ENCODE measurements at places on chromosomes 6 and 20. TPM values are rescaled to one million over a fixed set of nuclear protein-coding genes. Genes with fewer than 3 reads are reported as not detected.
A peak's percentile ranks its signal among the peaks of the same experiment; 100 is the strongest.

DNA sequence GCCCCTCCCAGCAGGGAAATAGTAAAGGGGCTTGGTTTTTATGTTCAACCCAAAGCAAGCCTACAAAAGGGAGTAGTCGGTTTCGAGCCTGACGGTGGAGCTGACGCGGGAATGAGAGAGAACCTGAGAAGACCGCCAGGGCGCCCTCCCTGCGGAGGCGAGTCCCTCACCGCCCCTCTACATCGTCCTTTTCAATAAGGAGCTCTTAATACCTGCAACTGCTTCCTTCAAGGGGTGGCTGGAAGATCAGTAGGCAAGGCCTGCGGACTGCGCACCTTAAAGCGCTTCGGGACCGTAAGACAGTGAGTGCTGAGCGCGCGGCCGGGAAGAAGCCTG is 709 bp upstream of the ZNF76 start:
- H3K27ac ChIP-seq = peak overlapping the region; percentile 95
- H3K4me1 ChIP-seq = peaks cover 23% of the 10 kb centered on the region
- no peaks in the 10 kb centered on the region for H3K27me3 ChIP-seq
- DNase-seq = no peak
- H3K4me3 ChIP-seq = peak overlapping the region; percentile 96

DNA sequence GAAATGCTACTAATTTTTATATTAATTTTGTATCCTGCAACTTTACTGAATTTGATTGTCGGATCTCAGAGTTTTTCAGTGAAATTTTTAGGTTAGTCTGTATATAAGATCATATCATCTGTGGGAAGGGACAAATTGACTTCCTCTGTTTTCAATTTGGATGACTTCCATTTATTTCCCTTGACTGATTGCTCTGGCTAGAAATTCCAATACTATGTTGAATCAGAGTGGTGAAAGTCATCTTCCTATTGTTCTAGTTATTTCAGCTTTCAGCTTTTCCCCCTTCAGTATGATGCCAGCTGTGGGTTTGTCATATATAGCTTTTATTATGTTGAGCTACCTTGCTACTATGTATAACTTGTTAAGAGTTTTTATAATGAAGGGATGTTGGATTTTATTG is 771.2 kb downstream of the KIF16B start:
- DNase-seq = no peak
- no peaks in the 10 kb centered on the region for H3K36me3 ChIP-seq
- H3K4me1 ChIP-seq = no peaks in the 10 kb centered on the region
- no peak overlapping the region for H3K4me3 ChIP-seq
- H3K27ac ChIP-seq = no peak overlapping the region

- DNase-seq = no peak
- no peak overlapping the region for H3K27ac ChIP-seq
- H3K27me3 ChIP-seq = no peaks in the 10 kb centered on the region
- peaks cover 69% of the 10 kb centered on the region for H3K36me3 ChIP-seq
Observed at GRCh38 chr6:166935353-166935752, 21.0 kb downstream of the RNASET2 start.

DNA sequence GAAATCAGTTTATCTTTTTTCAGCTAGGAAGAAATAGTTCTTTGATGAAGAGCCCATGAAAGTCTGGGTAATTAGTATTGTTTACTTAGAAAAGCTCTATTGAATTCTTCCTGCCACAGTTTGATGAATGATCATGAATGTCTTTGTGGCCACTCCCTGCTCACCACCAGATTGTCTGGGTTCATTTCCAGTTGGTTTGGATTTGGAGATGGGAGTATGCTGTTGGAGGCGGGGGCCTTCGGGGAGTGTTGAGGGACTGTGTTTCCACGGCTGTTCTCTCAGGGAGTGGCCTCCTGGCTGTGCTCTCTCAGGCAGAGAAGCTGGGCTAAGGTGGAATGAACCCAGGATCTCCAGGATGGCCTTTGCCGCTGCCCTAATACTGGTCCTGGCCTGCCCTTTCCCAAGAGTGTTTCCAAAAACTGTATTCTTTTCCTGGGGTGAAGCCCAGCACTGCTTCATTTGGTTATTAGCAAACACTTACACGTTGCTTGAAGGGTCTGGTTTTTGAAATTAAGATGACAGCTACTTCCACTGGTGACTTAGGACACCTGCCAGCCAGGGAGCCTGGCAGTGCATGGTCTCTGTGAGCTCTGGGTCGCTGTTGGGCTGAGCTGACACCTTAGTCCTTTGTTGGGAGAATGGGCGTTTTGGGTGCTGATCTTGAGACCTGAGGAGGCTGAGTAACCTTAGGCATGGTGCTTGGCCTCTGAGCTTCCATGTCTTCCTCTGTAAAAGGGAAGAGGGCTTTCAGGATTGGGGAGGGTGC is 23.2 kb downstream of the PRPF6 start:
- no peaks in the 10 kb centered on the region for H3K27me3 ChIP-seq
- H3K27ac ChIP-seq = no peak overlapping the region
- H3K4me1 ChIP-seq = peaks cover 8% of the 10 kb centered on the region
- H3K36me3 ChIP-seq = peaks cover 71% of the 10 kb centered on the region
- H3K4me3 ChIP-seq = no peak overlapping the region
- DNase-seq = no peak

DNA sequence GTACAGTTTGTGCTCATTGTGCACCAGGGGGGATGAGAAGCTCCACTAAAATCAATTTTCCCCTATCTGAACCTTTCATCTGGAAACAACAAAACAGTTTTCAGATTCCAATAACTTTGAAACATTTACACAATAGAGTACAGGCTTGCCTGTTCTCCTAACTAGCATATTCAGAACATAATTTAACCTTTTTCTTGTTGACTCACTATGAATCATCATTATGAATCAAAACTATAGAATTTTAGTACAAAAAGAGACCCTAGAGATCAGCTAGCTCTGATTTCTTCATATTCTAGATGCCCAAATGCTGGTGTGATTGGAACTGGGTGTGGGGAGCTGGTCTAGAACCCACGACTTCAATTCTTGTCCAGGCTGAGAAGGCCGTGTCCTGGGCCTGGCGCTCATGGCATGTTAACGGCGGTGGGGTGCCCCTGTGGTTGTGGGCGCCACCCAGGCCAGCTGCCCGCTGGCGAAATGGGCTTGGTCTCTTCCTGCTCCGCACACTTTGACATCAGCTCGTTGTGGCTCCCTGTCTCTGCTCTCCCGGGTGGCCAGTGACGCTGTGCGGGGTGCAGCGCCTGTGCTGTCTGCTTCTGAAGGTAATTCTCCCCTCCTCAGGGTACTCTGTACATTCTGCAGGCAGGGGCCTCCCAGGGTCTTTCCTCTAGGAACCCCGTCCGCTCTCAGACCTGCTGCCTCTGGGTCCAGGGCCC is 29.9 kb upstream of the AGPAT4 start:
- no peak overlapping the region for H3K4me3 ChIP-seq
- no peaks in the 10 kb centered on the region for H3K4me1 ChIP-seq
- H3K36me3 ChIP-seq = no peaks in the 10 kb centered on the region
- no peak overlapping the region for H3K27ac ChIP-seq

DNA sequence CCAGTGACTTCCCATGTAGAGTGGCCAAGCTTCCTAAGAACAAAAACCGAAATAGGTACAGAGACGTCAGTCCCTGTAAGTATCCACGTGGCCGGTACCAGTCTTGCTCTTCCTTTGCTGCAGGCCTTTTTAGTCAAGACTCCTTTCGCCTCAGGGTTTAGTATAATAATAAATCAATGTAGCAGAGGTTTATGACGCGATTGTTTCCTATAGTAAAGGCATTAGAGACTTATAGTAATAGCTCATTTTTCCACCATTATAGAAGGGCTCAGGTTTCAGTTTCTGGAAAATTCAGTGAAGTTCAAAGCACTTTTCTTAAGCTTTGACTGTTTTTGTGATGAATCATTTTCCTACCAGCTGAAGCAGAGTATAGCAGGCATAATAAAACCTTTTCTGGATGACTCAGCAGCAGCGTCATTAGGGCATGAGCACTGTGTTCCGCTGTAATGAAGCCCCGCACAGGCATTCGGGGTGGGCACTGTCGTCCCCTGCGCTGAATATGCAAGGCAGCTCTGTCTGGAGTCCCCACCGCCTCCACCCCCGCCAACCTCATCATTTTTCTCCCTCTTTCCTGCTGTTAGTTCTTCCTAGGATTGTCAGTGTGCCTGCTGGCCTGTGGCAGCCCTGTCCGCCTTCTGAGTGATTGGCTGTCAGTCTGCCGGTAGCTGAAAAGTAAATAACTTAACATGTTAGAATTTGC is 51.3 kb downstream of the PTPN1 start:
- peaks cover 62% of the 10 kb centered on the region for H3K4me1 ChIP-seq
- no peaks in the 10 kb centered on the region for H3K27me3 ChIP-seq
- peak overlapping the region; percentile 94 for H3K27ac ChIP-seq
- H3K4me3 ChIP-seq = peak overlapping the region; percentile 78
- peaks cover 71% of the 10 kb centered on the region for H3K36me3 ChIP-seq

DNA sequence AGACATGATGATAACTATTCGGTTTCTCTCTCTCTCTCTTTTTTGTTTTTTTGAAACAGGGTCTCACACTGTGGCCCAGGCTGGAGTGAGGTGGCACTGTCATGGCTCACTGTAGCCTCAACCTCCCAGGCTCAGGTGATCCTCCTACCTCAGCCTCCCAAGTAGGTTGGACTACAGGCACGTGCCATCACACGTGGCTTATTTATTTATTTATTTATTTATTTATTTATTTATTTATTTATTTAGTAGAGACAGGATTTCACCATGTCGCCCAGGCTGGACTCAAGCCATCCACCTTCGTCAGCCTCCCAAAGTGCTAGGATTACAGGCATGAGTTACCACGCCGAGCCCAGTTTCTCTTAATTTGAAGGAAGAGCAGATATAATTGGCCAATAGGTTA is 427.9 kb upstream of the JAG1 start:
- no peak for DNase-seq
- H3K27me3 ChIP-seq = no peaks in the 10 kb centered on the region
- no peaks in the 10 kb centered on the region for H3K4me1 ChIP-seq
- H3K4me3 ChIP-seq = no peak overlapping the region
- H3K27ac ChIP-seq = no peak overlapping the region

GRCh38 chr6:109291902-109292301 is 90.4 kb downstream of the CD164 start:
- H3K4me3 ChIP-seq = no peak overlapping the region
- no peak overlapping the region for H3K27ac ChIP-seq
- peaks cover 2% of the 10 kb centered on the region for H3K27me3 ChIP-seq
- no peaks in the 10 kb centered on the region for H3K36me3 ChIP-seq

DNA sequence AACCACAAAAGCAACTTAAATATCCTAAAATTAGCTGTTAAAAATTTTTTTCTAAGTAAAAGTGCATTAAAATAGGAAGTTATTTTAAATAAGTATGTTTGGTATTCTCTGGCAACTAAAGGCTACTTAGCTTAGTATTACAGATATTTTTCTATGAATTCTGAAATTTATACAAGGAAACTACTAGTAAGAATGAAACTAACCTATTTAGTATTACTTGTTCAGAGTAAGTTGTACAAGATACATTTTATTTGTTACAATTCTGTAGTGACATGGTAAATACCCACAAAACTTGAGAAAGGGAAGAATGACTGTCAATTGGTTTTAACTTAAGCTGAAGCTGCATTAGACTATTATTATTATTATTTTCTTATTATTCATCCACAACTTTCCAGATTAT is 6.5 kb downstream of the PHIP start:
- H3K4me1 ChIP-seq = peaks cover 42% of the 10 kb centered on the region
- peaks cover 22% of the 10 kb centered on the region for H3K36me3 ChIP-seq
- no peak overlapping the region for H3K4me3 ChIP-seq
- H3K27me3 ChIP-seq = no peaks in the 10 kb centered on the region

- no peaks in the 10 kb centered on the region for H3K27me3 ChIP-seq
- peak overlapping the region; percentile 68 for H3K27ac ChIP-seq
- H3K4me1 ChIP-seq = peaks cover 49% of the 10 kb centered on the region
Observed at GRCh38 chr6:111724505-111724904, 118.8 kb upstream of the TRAF3IP2 start.

- no peak for DNase-seq
- no peaks in the 10 kb centered on the region for H3K4me1 ChIP-seq
- no peaks in the 10 kb centered on the region for H3K36me3 ChIP-seq
- no peak overlapping the region for H3K27ac ChIP-seq
- H3K4me3 ChIP-seq = no peak overlapping the region
Observed at GRCh38 chr6:23145781-23146180, 576.4 kb downstream of the HDGFL1 start.

DNA sequence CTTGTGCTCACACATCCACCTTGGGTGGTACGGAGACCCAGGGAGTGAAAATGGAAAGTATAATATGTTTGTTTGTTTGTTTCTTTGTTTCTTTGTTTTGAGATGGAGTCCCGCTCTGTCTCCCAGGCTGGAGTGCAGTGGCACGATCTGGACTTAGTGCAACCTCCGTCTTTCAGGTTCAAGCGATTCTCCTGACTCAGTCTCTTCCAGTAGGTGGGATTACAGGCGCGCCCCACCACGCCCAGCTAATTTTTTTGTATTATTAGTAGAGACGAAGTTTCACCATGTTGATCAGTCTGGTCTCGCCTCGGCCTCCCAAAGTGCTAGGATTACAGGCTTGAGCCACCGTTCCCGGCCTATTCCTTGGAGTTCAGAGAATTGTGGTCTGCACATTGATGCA is 115.4 kb downstream of the TRIM27 start:
- DNase-seq = no peak
- peaks cover 74% of the 10 kb centered on the region for H3K27me3 ChIP-seq
- H3K4me3 ChIP-seq = no peak overlapping the region
- H3K36me3 ChIP-seq = peaks cover 3% of the 10 kb centered on the region
- H3K4me1 ChIP-seq = peaks cover 13% of the 10 kb centered on the region

DNA sequence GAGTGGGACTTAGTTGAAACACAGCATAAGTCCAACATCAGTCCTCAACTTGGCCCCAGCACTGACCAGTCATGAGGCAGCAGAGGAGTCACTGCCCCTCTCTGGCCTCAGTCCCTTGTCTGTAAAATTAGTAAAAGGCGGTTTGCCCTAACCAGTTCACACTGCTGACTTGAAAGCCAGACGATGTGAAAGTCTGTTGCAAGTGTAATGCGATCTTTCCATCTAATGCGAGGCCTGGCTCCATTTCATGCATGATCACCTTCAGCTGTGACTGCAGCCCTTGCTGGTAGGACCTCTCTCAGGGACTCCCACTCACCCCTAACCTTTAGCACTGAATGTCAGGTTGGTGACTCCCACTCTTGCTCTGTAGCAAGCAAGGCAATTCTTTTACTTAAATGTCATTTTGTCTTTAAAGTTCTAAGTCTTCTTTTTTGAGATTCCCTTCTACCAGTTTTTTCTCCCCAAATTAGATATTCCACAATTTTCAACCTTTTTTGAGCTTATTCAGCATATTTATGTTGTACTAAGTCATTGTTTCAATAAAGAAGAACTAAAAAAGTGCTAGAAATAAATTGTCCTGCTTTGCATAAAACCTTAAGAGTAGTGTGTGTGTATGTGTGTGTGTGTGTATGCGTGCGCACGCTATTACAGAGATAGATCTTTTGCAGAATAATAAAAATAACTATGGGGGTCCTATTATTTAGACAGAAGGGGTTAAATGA is 245.5 kb downstream of the PACRG start:
- H3K4me1 ChIP-seq = no peaks in the 10 kb centered on the region
- no peaks in the 10 kb centered on the region for H3K27me3 ChIP-seq
- H3K36me3 ChIP-seq = no peaks in the 10 kb centered on the region

GRCh38 chr6:42099340-42100028 is 42.9 kb downstream of the C6orf132 start:
- peak overlapping the region; percentile 86 for H3K27ac ChIP-seq
- no peaks in the 10 kb centered on the region for H3K27me3 ChIP-seq
- H3K4me1 ChIP-seq = peaks cover 37% of the 10 kb centered on the region
- peak; percentile 65 for DNase-seq
- H3K4me3 ChIP-seq = peak overlapping the region; percentile 61
- H3K36me3 ChIP-seq = no peaks in the 10 kb centered on the region

- H3K36me3 ChIP-seq = peaks cover 5% of the 10 kb centered on the region
- H3K4me3 ChIP-seq = no peak overlapping the region
- H3K4me1 ChIP-seq = peaks cover 6% of the 10 kb centered on the region
- no peak overlapping the region for H3K27ac ChIP-seq
- no peak for DNase-seq
- no peaks in the 10 kb centered on the region for H3K27me3 ChIP-seq
Observed at GRCh38 chr6:111541026-111541681, 58.1 kb upstream of the REV3L start.

Gene BTNL2
- total RNA-seq = not detected

Gene SFTA2
- not detected for total RNA-seq

Gene GLP1R
- 0.09 TPM for total RNA-seq

Gene LRRN4
- not detected for total RNA-seq

Gene NRN1
- 4.8 TPM for total RNA-seq

Gene CBFA2T2
- 12.9 TPM for total RNA-seq

All from activated CD4-positive, alpha-beta T cell treated with anti-CD3 and anti-CD28 coated beads, Interleukin-2, amount 10 ng/mL, durations not matched to agents 24 days and 14 days (primary cell).